ENCODE measurements at places on chromosomes 12 and 14.

- DNase-seq, result no peak
Observed at GRCh38 chr12:46660719-46661109, 165.1 kb downstream of the SLC38A4 start.

GRCh38 chr14:102510616-102511520 lies 1.3 kb upstream of the ANKRD9 start:
- DNase-seq, result no peak

DNA sequence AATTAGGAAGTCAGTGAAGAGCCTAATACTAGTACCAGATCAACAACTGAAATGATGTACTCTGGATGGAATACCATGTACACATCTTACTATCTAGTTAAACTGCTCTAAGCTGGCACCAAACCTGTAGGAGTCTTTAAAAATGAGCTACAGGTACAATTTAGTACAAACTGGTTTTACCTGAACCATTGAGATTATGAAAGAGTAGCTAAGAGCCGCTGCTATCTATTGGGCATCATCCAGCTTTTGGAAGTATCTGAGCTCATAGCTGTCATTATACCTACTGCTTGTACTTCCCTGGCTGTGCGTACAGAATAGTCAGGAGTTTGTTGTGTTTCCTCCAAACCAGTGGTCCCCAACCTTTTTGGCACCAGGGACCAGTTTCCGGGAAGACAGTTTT lies 12.4 kb downstream of the TBC1D30 start:
- DNase-seq, result no peak

GRCh38 chr14:68708343-68708742 lies 84.5 kb downstream of the ZFP36L1 start:
- DNase-seq, result no peak

DNA sequence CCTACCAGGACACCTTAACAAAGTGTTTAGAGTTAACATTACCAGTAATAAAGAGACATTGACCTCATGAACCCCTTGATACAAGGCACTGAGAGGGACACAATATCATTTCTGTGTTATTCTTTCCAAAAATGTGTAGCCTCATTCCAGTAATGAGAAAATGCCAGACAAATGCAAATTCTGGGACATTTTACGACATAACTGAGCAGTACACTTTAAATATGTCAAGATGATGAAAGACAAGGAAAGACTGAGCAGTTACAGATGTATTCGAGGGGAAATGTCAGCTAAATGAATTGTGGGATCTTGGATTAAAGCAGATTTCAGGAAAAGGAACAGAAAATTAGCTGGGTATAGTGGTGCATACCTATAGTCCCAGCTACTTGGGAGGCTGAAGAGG lies 255.6 kb downstream of the ERC1 start:
- DNase-seq, result no peak

DNA sequence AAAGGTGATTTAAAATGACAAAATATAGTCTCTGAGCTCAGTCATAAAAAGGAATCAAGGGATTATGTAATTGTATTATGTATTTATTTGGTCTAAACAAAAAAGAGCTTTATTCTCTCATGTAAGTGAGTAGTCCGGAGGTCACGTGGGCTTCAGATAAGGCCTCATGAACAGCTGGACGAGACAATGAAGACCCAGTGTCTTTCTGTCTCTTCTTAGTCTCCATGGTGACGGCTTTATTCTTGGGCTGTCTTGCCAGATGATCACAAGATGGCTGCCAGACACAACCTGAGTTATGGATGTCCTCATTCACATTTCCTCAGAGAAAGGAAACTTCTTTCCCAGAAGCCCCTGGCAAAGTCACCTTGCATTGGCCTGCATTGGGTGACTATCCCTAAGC lies 98.6 kb downstream of the ARF6 start:
- DNase-seq, result no peak

- DNase-seq, result no peak
Observed at GRCh38 chr12:6292606-6293005, 17.9 kb upstream of the PLEKHG6 start.
